Activated CD8-positive, alpha-beta T cell treated with anti-CD3 and anti-CD28 coated beads for 36 hours (primary cell): ENCODE measurements at places on chromosomes 7 and 10. TPM values are rescaled to one million over a fixed set of nuclear protein-coding genes. Genes with fewer than 3 reads are reported as not detected.

- peaks cover 2% of the 10 kb centered on the region for H3K27me3 ChIP-seq
- DNase-seq: no peak
- H3K4me3 ChIP-seq: no peak overlapping the region
- H3K4me1 ChIP-seq: no peaks in the 10 kb centered on the region
- H3K27ac ChIP-seq: no peak overlapping the region
Measured at GRCh38 chr10:51911723-51912122, 212.3 kb upstream of the CSTF2T start.

DNA sequence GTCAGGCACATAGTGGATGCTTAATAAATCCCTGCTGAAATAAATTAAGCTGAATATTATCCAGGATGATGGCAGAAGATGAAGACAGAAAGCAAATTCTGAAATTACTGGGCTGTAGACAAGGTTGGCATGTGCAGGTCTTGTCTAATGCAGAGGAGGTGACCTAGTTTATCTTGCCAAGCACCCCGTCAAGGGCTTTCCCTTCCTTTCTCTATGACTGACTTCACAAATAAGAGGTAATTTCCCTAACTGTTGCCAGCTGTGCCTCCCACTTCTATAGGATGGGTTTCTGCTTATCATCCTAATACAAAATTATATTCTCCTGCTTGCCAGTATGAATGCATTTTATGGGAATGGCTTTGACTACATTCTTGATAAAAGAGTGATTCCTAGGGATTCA is 38.0 kb downstream of the LHFPL3 start:
- no peak for DNase-seq
- H3K27me3 ChIP-seq: no peaks in the 10 kb centered on the region
- H3K4me1 ChIP-seq: no peaks in the 10 kb centered on the region
- H3K4me3 ChIP-seq: no peak overlapping the region
- no peaks in the 10 kb centered on the region for H3K36me3 ChIP-seq
- H3K27ac ChIP-seq: no peak overlapping the region

DNA sequence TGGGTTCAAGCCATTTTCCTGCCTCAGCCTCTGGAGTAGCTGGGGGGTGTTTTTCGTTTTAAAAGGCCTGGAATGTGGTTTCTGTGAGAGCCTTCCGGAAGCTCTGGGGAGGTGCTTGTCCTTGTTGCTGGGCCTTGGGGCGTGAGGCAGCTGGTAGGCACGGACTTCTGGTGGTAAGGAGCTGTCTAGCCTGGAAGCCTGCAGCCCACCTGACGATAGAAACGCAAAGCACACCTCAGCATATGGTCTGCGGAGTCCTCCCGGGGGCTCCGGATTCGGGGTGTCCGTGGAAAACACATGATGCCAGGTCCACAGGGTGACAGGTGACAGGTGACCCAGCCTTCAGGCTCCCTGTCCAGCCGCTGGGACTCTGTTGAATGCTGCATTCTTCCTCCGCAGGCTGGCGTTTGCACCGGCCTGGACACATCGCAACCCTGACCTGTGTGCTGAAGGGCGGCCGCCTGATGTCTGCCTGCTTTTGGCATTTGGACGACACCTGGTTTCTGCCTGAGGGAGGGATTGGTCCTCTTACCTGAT is 37.3 kb downstream of the INPP5A start:
- H3K27ac ChIP-seq: peak overlapping the region; percentile 48
- no peak for DNase-seq
- no peaks in the 10 kb centered on the region for H3K36me3 ChIP-seq
- H3K4me3 ChIP-seq: no peak overlapping the region
- peaks cover 37% of the 10 kb centered on the region for H3K4me1 ChIP-seq

DNA sequence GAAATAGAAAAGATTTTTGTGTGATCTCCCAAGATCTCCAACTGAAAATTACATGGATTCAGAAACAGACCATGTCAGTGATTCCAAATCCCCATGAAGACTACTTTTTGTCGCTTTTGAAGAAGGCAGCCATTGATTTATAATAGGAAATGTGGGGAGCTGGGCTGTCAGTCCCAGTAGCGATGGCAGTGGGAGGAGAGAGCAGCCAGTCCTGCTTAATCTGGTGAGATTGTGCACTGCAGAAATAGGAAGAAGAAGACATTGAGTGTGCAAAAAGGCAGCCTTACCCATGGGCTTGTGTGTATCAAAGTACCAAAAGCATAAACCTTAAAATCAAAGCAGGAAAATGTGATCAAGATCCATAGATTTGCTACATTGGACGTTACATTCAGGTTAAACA is 4.8 kb downstream of the ADRB1 start:
- peaks cover 41% of the 10 kb centered on the region for H3K27me3 ChIP-seq
- H3K36me3 ChIP-seq: no peaks in the 10 kb centered on the region
- no peak overlapping the region for H3K27ac ChIP-seq
- H3K4me3 ChIP-seq: no peak overlapping the region

GRCh38 chr7:118179191-118179590 is 4.8 kb upstream of the LSM8 start:
- H3K36me3 ChIP-seq: peaks cover 5% of the 10 kb centered on the region
- no peak overlapping the region for H3K4me3 ChIP-seq
- H3K27ac ChIP-seq: no peak overlapping the region

- peaks cover 46% of the 10 kb centered on the region for H3K27me3 ChIP-seq
- no peaks in the 10 kb centered on the region for H3K4me1 ChIP-seq
- H3K36me3 ChIP-seq: no peaks in the 10 kb centered on the region
- no peak overlapping the region for H3K27ac ChIP-seq
Measured at GRCh38 chr10:79976999-79977398, 28.1 kb upstream of the SFTPD start.

DNA sequence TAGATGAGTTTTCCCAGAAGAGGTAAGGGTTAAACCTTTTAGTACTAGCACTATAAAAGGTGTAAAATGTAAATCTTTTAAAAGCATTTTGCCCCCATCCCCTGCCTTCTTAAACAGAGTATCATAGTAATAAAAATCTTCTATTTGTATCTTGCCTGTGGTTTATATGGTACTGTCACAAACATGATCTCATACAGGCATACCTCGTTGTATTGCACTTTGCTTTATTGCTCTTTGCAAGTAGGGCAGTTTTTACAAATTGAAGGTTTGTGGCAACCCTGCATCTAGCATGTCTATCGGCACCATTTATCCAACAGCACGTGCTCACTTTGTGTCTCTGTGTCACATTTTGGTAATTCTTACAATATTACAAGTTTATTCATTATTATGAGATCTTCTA is 198.8 kb upstream of the YAE1 start:
- no peak overlapping the region for H3K4me3 ChIP-seq
- H3K27ac ChIP-seq: no peak overlapping the region
- no peaks in the 10 kb centered on the region for H3K4me1 ChIP-seq
- peaks cover 6% of the 10 kb centered on the region for H3K27me3 ChIP-seq
- H3K36me3 ChIP-seq: no peaks in the 10 kb centered on the region
- DNase-seq: no peak

DNA sequence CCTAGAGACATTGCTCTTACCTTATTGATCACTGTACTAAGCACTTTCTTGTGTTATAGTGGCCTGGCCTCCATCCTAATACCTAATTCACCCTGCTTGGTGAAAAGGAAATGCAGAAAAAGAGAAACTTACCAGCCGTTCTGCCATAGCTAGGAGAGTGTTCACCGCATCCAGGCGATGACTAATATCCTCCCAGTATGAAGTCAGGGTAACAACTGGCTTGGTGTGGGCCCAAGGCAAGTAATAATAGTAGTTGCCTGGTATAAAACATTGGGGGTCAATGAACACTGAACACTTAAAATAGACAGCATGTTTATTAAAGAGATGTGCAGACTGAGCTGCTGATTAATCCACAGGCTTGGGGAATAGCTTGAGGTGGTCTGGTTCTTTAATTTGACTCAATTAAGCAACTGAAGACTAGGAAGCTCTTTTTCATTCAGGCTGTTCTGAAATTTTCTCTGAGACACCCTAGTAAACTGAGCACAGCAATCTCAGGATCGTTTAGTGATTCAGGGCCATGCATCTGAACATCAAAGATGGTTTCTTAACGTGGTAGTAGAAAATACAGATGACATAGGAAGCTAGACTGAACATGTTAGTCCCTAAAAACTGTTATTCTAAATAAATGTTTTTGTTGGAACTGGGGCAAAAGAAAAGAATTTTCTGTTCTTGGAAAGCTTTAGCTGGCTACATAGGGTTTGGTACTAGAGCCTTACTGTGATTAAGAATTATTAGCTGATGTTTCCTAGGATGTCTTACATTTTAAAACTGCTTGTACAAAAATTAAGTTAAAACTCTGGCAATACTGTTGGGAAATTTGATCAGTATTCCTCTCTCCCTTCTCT is 102.2 kb downstream of the MYOF start:
- no peaks in the 10 kb centered on the region for H3K27me3 ChIP-seq
- DNase-seq: peak; percentile 69
- no peaks in the 10 kb centered on the region for H3K36me3 ChIP-seq
- peak overlapping the region; percentile 13 for H3K4me3 ChIP-seq

GRCh38 chr10:49299816-49300139 is 808 bp downstream of the C10orf71 start:
- no peak for DNase-seq
- no peaks in the 10 kb centered on the region for H3K4me1 ChIP-seq
- H3K36me3 ChIP-seq: no peaks in the 10 kb centered on the region
- no peak overlapping the region for H3K4me3 ChIP-seq
- no peak overlapping the region for H3K27ac ChIP-seq

GRCh38 chr7:92436612-92437445 is 10.5 kb upstream of the GATAD1 start:
- H3K27ac ChIP-seq: no peak overlapping the region
- DNase-seq: no peak
- peaks cover 3% of the 10 kb centered on the region for H3K4me1 ChIP-seq
- no peaks in the 10 kb centered on the region for H3K27me3 ChIP-seq
- no peaks in the 10 kb centered on the region for H3K36me3 ChIP-seq

- H3K4me3 ChIP-seq: no peak overlapping the region
- no peaks in the 10 kb centered on the region for H3K4me1 ChIP-seq
- H3K27ac ChIP-seq: no peak overlapping the region
- DNase-seq: no peak
Measured at GRCh38 chr7:111159426-111159825, 68.5 kb downstream of the LRRN3 start.

- no peak overlapping the region for H3K4me3 ChIP-seq
- no peaks in the 10 kb centered on the region for H3K4me1 ChIP-seq
- no peaks in the 10 kb centered on the region for H3K36me3 ChIP-seq
- H3K27ac ChIP-seq: no peak overlapping the region
- no peak for DNase-seq
Measured at GRCh38 chr7:122362473-122362872, 57.9 kb upstream of the FEZF1 start.

GRCh38 chr7:8365499-8366110 is 67.8 kb upstream of the NXPH1 start:
- H3K27me3 ChIP-seq: peaks cover 13% of the 10 kb centered on the region
- no peaks in the 10 kb centered on the region for H3K36me3 ChIP-seq
- DNase-seq: no peak
- H3K4me3 ChIP-seq: no peak overlapping the region
- H3K4me1 ChIP-seq: no peaks in the 10 kb centered on the region
- H3K27ac ChIP-seq: no peak overlapping the region

GRCh38 chr10:122132331-122132755 is 138.8 kb upstream of the BTBD16 start:
- no peak overlapping the region for H3K27ac ChIP-seq
- H3K27me3 ChIP-seq: peaks cover 6% of the 10 kb centered on the region
- H3K4me1 ChIP-seq: no peaks in the 10 kb centered on the region
- no peak overlapping the region for H3K4me3 ChIP-seq

DNA sequence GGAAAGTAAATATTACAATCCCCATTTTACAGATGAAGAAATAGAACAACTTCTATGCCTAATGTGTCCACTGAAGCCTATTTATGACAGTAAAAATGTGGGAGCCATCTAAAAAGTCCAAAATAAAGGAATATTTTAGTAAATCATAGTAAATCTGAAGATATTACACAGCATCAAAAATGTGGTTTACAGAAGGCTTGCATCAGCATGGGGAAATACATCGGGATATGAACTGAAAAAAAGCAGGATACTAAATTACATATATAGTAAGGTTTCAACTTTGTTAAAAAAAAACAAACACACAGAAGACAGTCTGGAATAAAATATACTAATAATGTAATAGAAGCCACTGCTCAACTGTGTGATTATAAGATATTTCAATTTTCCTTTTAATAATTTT is 20.8 kb downstream of the CPA1 start:
- no peak overlapping the region for H3K27ac ChIP-seq
- H3K4me3 ChIP-seq: no peak overlapping the region
- H3K36me3 ChIP-seq: peaks cover 40% of the 10 kb centered on the region
- no peak for DNase-seq
- peaks cover 2% of the 10 kb centered on the region for H3K4me1 ChIP-seq

DNA sequence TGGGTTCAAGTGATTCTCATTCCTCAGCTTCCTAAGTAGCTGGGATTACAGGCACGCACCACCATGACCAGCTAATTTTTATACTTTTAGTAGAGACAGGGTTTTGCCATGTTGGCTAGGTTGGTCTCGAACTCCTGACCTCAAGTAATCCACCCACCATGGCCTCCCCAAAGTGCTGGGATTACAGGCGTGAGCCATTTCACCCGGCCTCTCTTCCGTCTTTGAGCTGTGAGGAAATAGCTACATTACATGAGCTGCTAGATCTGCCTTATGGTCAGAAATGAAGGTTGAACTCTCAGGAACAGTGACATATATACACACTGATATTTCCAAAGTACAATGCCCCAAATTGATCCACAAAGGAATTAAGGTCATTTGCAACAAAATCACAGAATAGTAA is 2.4 kb downstream of the BLVRA start:
- H3K4me3 ChIP-seq: no peak overlapping the region
- DNase-seq: no peak
- H3K4me1 ChIP-seq: peaks cover 57% of the 10 kb centered on the region
- H3K36me3 ChIP-seq: no peaks in the 10 kb centered on the region
- no peak overlapping the region for H3K27ac ChIP-seq
- peaks cover 10% of the 10 kb centered on the region for H3K27me3 ChIP-seq

DNA sequence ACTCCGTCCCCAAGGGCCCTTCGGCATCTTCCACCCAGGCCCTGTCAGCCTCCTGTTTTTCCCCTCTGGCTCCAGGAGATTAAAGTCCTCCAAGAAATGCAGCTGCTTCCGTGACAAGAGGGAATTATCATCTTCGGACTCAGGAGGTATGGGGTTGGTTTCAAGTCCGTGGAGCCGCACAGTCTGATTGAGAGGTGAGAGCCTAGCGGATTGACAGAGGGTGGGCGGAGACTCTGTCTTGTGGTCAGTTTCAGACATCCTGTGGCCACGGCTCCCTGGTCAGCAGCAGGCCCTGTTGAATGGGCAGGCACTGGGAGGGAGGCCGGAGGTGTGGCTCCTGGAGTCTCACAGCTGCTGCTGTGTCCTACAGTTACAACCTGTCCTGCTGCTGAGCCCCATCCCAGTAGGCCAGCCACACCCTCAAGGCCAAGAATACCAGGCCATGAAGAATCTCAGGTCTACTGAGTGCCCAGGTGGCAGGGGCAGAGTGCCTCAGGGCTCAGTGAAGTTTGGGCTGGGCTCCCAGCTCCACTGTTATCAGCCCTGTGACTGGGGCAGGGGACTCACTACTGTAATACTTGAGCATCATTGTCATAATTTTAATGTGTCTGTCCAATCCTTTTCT is 49.3 kb upstream of the ZNF716 start:
- H3K27me3 ChIP-seq: no peaks in the 10 kb centered on the region
- H3K27ac ChIP-seq: no peak overlapping the region
- no peaks in the 10 kb centered on the region for H3K4me1 ChIP-seq
- H3K4me3 ChIP-seq: no peak overlapping the region

Gene EPHB4
- 5.8 TPM for total RNA-seq

Gene ANKRD22
- total RNA-seq: not detected

Gene NKX1-2
- total RNA-seq: not detected

Gene EBLN1
- not detected for total RNA-seq

Gene OPN1SW
- not detected for total RNA-seq

Gene PON1
- total RNA-seq: not detected

Gene LIPJ
- total RNA-seq: not detected

Gene CREB5
- 1.5 TPM for total RNA-seq
